ENCODE measurements at places on chromosomes 7 and 10.

- DNase-seq = no peak
Observed at GRCh38 chr7:34612661-34613060, 45.4 kb upstream of the NPSR1 start.

DNA sequence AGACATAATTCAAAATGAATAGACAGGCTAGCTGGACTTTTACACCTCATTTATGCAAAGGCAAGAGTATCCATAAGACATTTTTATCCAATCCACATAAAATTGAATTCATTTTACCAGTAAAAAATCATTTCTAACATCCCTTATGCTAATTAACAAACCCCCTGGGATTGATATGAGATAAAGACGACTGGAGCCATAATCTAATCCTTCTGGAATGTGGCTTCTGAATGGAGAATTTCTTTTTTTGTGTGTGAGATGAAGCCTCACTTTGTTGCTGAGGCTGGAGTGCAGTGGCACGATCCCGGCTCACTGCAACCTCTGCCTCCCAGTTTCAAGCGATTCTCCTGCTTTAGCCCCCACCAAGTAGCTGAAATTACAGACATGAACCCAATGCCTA, 90.4 kb downstream of the AKR1D1 start:
- no peak for DNase-seq

- DNase-seq = no peak
Observed at GRCh38 chr10:21393931-21394330, 131.6 kb downstream of the SKIDA1 start.

DNA sequence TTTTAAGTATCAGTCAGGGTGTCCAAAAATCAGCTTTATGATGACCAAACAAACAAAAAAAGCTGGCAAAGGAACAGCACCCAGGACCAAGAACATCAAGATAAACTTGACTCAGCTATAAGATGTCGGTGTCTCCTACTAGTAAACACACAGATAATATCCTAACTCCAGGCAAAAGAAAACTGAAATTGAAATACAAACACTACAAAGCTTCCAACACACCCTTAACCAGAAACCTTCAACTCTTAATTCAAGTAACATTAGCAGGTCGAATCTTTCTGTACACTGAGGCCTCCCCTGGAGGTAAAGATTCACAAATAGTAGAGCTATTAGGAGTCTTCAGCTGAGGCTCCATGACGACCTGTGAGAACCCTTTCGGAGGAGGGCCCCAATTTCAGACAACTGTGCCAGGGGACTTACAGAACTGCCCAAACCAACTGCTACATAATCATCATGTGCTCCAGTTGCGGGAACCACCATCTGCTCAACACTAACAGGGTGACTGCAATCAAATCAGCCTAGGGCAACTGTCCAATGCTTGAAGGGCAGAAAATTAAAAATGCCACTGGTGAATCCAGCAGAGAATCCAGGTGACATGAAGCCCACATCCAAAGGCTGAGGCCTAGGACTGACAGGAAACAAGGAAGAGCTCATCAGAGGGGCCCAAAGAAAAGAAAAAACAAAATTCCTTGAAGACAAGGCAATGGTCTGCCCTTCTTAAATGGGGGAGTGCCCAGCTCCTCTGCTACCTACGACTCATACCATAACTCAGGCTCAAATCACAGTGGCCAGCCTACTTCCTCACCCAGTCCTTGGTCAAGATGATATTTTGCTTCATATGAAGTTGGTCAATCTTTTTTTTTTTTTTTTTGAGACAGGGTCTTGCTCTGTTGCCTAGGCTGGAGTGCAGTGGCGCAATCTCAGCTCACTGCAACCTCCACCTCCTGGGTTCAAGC, 20.0 kb downstream of the XPNPEP1 start:
- peak; percentile 67 for DNase-seq

- DNase-seq = no peak
Observed at GRCh38 chr10:14975672-14976273, 16.6 kb downstream of the MEIG1 start.

DNA sequence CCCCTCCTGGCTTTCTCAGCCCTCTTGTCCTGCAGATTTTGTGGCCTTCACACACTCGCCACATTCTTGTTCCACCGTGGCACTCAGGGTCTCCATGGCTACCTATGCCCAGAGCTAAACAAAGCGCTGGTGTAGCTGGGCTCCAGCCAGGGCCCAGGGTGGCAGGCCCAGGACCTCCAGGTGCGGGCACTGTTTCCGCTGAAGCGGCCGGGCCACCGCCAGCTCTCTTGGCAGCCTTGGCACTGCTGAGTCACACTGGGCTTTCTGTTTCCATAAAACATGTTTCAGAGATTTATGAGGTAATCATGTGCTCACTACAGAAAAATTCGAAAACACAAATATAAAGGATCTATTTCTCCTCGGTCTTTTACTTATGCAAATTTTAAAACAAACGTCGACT, 51.3 kb downstream of the AOC1 start:
- DNase-seq = peak; percentile 47

GRCh38 chr10:130453036-130453720, 317.0 kb downstream of the GLRX3 start:
- DNase-seq = no peak

- no peak for DNase-seq
Observed at GRCh38 chr7:32047075-32047474, 23.1 kb downstream of the PDE1C start.

DNA sequence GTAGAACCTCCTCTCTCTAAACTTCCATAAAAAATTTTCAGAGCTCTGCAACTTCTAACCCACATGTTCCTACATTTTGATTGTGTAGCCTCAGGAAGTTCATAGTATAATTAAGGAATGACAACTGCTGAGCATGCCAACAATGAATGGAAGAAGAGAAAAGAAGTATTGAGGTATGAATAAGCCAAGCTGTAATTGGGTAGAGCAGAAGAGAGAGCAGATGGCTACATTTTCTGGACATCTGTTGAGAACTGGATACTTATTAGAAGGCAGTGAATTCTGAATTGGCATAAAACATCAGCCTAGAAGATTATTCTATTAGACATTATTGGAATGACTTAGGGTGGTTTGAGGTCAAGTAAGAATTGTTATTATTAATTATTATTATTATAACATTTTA, 728.3 kb upstream of the PHF14 start:
- no peak for DNase-seq

GRCh38 chr10:30431435-30431911, 2.5 kb upstream of the MAP3K8 start:
- peak; percentile 49 for DNase-seq

DNA sequence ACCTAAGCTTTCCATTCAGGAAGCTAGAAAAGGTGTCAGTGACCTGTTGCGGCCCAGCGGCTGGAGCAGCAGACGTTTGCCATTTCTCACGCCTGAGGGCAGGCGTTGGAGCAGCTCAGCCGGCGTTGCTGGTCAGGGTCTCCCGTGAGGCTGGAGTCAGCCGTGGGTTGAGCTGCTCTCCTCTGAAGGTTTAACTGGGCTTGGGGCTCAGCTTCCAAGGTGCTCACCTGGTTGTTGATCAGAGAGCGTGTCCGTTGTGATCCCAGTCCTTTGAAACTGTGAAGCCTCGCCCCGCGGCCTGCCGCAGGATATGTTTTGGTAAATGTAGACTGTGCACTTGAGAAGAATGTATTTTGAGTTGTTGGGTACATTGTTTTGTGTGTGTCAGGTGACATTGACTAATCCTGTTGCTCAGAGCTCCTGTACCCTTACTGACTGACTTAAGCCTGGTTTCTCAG, 20.6 kb upstream of the PWWP2B start:
- DNase-seq = no peak

- DNase-seq = no peak
Observed at GRCh38 chr10:21961847-21962246, 41.7 kb downstream of the DNAJC1 start.

Data from small intestine (tissue), 16 donors.